ENCODE measurements at places on chromosomes 16 and 17. TPM values are rescaled to one million over a fixed set of nuclear protein-coding genes. Genes with fewer than 3 reads are reported as not detected.
A peak's percentile ranks its signal among the peaks of the same experiment; 100 is the strongest.

DNA sequence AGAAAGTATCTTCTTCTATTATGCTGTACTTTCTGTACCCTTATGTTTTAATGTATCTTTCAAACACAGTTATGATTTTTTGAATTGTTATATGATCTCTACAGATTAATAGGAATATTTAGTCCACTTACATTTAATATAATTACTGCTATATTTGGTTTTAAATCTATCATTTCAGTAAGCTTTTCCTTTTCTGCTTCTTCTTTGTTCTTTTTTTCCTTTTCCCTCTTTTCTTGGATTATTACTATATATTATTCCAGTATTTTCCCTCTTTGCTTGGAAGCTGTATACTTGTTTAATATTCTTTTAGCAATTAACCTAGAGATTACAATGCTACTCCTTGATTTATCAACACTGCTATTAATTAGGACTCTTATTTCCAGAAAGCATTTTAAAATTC is 13.5 kb downstream of the TLE7 start:
- DNase-seq: no peak

DNA sequence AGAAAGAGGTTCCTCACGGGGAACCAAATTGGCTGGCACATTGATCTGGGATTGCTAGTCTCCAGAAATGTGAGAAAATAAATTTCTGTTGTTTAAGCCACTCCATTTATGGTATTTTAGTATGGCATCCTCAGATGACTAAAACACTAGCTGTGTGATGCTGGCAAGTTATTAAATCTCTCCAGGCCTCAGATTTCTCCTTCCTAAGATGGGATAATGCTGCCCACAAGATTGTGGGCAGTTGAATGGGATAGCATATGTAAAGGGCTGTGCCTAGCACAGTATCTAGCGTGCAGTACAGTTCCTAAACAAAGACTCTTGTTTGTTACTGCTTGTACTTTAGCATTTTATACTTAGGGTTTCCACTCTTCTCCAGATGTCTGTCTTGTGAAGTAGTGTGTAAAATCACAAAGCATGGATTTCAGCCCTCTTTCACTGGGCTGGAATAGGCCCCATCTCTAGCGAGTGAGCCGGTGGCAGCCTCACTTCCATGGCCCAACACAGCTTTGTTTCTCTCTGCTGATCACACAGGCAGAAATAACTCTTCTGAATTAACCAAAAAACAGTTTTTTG is 38.2 kb upstream of the PHAF1 start:
- no peak for DNase-seq

The SPEM1 gene
- polyA plus RNA-seq: not detected

GRCh38 chr16:75754141-75754540 is 27.9 kb upstream of the CPHXL start:
- DNase-seq: peak; percentile 75

DNA sequence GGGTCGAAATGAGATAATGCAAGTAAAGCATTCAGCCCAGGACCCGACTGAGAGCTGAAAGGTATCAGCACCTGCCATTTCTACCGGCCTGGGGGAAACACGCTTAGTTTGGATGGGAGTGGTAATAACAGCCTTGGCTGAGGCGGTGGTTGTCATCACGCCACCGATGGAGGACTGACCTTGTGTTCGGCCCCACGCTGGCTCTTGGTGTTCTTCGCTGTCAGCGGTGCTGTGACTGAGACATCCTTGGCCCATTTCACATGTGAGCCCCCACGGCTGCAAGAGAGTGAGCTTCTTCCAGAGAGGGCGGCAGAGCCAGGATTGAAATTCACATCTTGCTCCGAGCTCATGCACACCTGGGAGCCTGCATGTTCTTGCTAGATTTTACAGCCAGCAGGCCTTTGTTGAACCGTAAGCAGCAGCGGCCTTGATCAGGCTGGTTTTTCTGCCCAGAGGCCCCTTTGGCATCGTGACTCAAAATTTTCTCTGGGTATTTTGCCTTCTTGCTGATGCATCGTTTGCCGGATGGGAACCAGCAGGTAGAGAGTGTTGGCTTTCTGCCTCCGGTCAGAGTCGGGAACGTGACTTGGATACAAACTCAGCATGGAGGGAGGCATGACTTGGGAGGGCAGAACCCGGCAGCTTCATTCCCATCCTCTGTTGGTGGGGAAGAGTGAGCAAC is 341.5 kb downstream of the SNX29 start:
- DNase-seq: no peak

- no peak for DNase-seq
Measured at GRCh38 chr17:75019710-75020109, 7.2 kb downstream of the MRPL58 start.

GRCh38 chr16:65867276-65867960 is 499.1 kb upstream of the CDH5 start:
- no peak for DNase-seq

DNA sequence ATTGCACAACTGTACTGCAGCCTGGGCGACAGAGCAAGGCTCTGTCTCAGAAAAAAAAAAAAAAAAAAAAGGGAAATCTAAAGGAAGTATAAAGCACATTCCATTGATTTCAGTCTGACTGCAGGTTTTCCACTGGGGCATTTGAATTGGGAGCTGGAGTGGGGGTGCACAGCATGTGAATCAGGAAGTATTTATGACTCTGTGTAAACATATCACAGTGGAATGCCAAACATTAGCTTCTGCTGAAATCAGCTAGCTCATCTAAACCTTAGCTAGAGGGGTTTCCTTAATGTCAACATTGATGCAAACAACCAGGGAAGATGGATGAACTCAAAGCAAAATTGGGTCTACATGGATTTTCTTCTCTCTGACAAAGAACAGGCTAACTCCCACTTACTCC is 641.0 kb upstream of the EEF2KMT start:
- peak; percentile 16 for DNase-seq

DNA sequence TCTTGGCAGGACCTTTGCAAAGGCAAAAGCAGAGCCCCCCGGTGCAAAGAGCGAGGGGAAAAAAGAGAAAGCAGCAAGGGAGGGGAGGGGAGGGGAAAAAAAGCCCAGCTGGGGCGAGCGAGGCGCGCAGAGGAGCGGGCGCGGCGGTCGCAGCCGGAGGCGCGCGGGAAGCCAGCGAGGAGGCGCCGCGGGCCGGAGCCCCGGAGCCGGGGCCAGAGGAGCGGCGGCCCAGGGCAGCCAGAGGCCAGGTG is 129 bp downstream of the IRX5 start:
- DNase-seq: no peak

- no peak for DNase-seq
Measured at GRCh38 chr16:61105544-61105943, 930.7 kb downstream of the CDH8 start.
